Activated CD4-positive, alpha-beta T cell treated with anti-CD3 and anti-CD28 coated beads, Interleukin-2, amount 10 ng/mL, durations not matched to agents 7 days and 5 days (primary cell): ENCODE measurements at places on chromosomes 5 and 9.

GRCh38 chr5:177327539-177328522 is 16.1 kb upstream of the MXD3 start:
- DNase-seq: no peak

DNA sequence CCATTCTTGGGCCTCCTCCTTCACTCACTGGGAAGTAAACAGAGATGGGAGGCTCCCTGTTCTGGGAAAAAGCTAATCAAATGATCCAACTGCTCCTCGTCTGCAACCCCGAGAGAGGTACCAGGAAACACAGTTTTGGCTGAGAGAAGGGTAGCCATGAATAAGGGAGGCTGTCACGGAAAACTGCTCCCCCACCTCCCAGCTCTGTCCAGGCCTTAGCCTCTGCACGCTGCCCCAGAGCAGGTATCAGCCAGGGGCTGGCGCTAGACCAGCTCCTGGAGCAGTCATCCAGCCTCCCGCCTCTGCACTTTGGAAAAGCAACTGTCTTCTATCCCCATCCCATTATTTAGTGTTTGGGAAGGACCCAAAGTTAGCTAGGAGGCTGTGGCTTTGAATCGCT is 266.1 kb downstream of the NDUFS4 start:
- DNase-seq: no peak

DNA sequence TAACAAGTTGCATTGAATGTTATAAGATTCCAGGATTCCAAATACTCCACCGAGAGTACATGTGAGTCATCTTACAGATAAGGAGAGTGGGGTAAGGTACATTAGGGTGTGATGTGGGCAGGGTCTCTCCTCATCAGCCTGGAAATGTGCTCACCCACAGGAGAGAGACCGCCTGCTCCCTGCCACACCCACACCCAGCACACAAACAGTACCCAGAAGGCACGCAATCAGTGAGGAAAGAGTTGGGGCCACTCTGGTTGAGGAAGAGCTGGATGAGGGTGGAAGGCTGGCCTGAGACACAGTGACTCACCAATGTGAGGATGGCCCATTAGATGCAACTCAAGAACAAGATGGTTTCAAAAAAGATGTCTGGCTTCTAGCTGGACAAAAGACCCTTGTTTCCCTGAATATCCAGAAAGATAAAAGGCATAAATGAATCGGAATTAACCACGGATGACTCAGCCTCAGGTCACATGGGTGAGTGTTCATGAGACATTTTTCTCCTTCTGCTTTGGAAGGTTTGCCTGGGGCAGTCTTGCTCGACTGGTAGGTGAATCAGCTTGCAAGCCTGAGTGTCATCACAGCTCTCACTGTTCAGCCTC is 51.1 kb upstream of the LHFPL2 start:
- no peak for DNase-seq

DNA sequence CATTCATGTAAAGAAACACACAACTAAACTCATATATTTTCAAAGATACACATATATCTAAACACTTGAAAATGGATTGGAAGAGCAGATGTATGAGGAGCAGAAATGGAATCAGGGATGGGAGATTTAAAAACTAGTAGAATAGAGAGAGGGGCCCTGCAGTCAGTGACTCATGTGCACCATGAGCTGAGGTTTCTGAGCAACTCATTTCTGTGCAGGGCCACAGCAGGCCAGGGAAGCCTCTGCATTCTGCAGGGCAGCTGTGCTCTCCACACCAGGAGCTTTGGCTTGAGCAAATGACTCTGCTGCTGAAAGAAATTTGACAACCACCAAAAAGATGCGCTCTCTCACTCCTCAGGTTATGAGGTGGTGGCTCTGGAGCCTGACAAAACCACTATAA is 27.1 kb downstream of the LHX6 start:
- DNase-seq: no peak

GRCh38 chr5:119341452-119342349 is 14.1 kb upstream of the TNFAIP8 start:
- no peak for DNase-seq

GRCh38 chr9:129081388-129081904 is 535 bp downstream of the DOLPP1 start:
- DNase-seq: no peak

- DNase-seq: peak; percentile 77
These were observed 24.3 kb downstream of the CPLX2 start for GRCh38 chr5:175895686-175896102.
